ENCODE measurements at places on chromosomes 4 and X. TPM values are rescaled to one million over a fixed set of nuclear protein-coding genes. Genes with fewer than 3 reads are reported as not detected.

Gene AFM
- total RNA-seq, result not detected

Gene HSFX1
- 0.57 TPM for total RNA-seq

GRCh38 chrX:53918702-53919101 lies 125.6 kb downstream of the PHF8 start:
- H3K36me3 ChIP-seq, result no peaks in the 10 kb centered on the region
- peaks cover 2% of the 10 kb centered on the region for H3K27me3 ChIP-seq

Gene UGT8
- total RNA-seq, result 0.07 TPM

Gene FAM47B
- not detected for total RNA-seq

Gene CT45A1
- not detected for total RNA-seq

DNA sequence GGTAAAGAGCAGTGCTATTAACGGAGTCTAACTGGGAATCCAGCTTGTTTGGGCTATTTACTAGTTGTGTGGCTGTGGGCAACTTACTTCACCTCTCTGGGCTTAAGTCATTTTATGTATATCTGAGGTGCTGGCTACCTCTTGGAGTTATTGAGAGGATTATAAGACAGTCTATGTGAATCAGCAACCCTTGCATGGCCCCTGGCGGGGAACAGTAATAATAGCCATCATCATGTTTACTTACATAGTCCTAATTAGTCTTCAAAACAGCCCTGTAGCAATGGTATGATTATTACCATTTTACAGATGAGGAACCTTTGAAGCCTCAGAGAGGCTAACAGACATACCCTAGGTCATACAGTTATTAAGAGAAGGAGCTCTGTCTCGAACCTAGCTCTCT lies 1.5 kb downstream of the HPRT1 start:
- peak overlapping the region; percentile 88 for H3K4me3 ChIP-seq
- H3K27me3 ChIP-seq, result no peaks in the 10 kb centered on the region
- no peak overlapping the region for H3K27ac ChIP-seq
- no peak for DNase-seq

Gene CENPVL1
- total RNA-seq, result not detected

Gene XG
- total RNA-seq, result not detected

- H3K27me3 ChIP-seq, result peaks cover 7% of the 10 kb centered on the region
- no peak overlapping the region for H3K4me3 ChIP-seq
- no peaks in the 10 kb centered on the region for H3K4me1 ChIP-seq
- no peak overlapping the region for H3K27ac ChIP-seq
- H3K36me3 ChIP-seq, result no peaks in the 10 kb centered on the region
- DNase-seq, result no peak
Observed at GRCh38 chr4:26452565-26453531, 37.4 kb downstream of the CCKAR start.

DNA sequence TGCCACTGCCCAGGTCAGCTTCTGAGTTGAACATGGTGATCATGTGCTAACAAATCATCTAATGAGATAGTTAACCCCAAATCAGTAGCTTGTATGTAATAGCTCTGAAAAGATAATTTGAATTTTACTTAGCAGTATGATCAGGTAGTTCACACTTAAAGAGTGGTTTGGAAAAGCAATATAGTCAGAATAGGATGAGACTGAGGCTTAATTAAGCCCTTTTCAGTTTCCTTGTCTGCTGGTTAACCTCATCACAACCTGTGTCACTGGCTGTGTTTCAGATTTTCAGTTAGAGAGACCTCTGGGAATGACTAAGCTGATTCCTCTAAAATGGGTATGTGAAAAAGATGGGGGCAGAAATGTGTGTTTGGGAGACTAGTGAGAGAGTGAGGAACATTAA lies 38.1 kb downstream of the GPR174 start:
- no peaks in the 10 kb centered on the region for H3K27me3 ChIP-seq
- H3K4me3 ChIP-seq, result peak overlapping the region; percentile 0
- peaks cover 21% of the 10 kb centered on the region for H3K36me3 ChIP-seq
- peaks cover 38% of the 10 kb centered on the region for H3K4me1 ChIP-seq
- H3K27ac ChIP-seq, result peak overlapping the region; percentile 91

Gene FHDC1
- total RNA-seq, result 0.07 TPM

Gene GAGE12E
- not detected for total RNA-seq

DNA sequence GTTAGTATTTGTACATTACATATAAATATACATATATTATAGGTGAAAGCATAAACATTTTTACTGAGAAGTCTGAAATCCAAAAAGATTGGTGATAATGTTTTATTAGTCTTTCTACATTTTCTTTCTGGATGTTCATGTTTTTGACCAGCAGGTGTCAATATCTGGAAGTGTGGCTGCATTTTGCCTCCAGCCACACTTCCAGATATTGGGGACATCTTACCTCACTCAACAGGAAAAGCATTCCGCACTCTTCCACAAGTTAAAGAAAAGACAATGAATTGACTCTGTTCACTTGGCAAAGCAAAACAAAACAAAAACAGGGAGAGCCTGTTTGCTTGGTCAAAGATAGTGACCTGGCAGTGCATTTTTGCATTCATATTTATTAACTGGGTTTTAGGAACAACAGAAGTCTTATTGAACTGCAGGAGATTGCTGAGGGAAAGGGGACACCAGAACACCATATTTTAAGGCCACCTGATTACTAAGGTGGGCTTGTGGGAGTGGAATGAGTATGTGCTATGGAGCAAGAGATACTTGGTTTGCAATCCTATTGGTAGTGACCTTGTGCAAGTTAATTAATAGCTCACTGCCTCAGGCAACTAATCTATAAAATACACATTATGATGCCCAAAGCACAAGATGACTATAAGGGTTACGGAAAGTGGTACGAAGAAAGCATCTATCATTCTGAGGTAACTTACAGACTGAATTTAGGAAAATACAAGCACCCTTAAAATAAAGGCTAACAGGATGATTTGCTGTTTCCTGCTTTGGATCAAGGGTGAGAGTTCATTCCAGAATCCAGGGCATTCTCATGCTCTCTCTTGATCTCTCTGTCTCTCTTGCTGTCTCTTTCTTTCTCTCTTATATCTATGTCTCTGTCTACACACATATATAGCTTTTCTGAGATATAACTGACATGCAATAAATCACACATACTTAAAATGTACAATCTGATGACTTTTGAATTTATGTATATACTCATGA lies 389.9 kb upstream of the EMCN start:
- DNase-seq, result no peak
- H3K27me3 ChIP-seq, result peaks cover 10% of the 10 kb centered on the region
- no peaks in the 10 kb centered on the region for H3K4me1 ChIP-seq
- H3K4me3 ChIP-seq, result no peak overlapping the region
- H3K27ac ChIP-seq, result no peak overlapping the region
- no peaks in the 10 kb centered on the region for H3K36me3 ChIP-seq

DNA sequence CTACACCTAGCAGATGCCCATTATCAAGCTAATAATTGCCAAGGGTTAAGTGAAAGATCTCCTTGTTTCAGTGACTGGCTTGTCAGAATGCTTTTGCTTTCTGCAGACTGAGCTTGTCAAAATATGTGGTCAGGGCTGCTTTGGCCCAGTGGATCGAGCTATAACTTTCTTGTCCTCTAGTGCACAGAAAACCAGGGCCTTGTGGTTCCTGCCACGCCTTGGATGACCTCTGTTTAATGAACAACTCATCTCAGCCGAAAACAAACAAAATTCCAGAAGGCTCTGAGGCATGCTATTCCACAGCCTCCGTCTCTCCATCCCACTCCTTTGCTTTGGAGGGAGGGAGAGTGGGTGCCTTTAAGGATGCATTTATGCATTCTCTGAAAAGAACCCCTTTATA lies 11.3 kb downstream of the EVC start:
- H3K4me3 ChIP-seq, result no peak overlapping the region
- H3K36me3 ChIP-seq, result no peaks in the 10 kb centered on the region
- no peak for DNase-seq
- H3K4me1 ChIP-seq, result no peaks in the 10 kb centered on the region

Gene GDPD2
- total RNA-seq, result 0.21 TPM

DNA sequence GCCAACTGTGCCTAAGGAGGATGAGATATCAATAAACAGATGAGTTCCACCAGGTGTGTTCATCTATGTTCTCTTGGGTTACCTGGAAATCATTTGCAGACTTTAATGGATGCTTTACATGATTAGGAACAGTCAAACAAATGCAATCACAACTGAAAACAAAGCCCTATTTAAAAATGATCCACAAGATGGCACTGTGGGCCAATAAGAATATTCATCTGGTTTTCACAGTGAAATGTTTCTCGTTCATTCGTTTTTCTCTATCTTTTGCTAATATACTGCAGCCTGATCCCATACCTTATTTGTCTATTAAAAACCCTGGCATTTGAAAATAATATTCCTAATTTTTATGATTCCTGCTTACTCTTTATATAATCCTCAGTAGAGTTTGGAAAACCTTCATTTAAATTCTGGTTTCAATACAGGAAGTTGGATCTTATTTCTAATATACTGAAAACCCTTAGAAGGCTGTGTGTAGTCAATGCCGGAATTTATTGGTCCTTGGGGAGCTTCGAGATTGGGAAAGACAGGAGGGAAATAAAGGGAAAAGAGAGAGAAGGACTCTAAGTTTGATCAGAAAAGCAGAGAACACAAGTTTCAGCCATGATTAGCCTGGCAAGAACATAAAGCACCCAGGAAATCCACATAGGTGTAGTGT lies 63.8 kb upstream of the TAPT1 start:
- H3K27me3 ChIP-seq, result peaks cover 4% of the 10 kb centered on the region
- peaks cover 3% of the 10 kb centered on the region for H3K4me1 ChIP-seq
- H3K4me3 ChIP-seq, result no peak overlapping the region
- H3K36me3 ChIP-seq, result no peaks in the 10 kb centered on the region
- no peak for DNase-seq

DNA sequence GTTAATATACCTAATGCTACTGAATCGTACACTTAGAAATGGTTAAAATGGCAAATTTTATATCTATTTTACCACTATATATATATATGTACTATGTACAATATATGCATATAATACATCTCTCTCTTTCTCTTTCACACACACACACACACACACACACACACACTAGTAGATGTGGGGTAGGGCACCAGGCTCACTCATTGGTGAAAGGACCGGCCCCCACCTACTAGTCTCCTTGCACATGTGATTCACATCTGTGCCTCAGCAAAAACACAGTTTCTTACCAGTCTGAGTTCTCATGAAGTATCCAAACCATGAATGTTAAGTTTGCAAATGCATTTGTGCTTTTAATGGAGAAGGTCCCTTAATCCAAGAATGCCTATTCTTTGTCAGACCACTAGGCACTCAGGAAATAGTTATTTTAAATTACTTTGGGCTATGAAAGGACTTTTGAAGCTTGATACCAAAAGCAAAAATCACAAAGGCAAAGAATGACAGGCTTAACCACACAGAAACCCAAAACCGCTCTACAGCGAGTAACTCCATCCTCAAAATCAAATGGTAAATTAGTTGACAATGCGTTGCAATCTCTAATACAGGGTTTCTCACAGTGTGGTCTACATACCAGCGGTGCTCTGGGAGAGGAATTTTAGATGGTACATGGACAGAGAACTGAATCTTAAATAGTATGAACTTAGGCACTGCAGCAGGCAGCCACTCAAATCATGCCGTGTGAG lies 5.8 kb downstream of the TSC22D3 start:
- H3K27ac ChIP-seq, result no peak overlapping the region
- no peak for DNase-seq

Gene CSAG2
- total RNA-seq, result not detected

Gene MAGEA9B
- not detected for total RNA-seq

DNA sequence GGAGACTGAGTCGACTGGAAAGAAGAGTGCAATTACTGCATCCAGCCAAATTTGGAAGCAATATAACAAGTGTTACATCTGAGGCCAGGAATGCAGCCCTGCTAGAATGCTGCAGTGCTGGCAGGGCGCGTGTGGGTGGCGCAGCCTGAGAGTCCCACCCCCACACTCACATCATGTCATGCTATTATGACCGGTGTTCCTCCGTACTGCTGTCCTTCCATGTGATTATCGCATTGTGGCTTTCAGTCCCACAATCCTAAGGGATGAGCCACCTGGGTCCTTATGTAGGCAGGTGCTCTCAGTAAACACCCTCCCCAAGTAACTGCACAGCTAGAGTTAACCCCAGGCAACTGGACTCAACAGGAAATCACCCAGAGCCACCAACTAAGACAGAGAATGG lies 122.6 kb upstream of the CPEB2 start:
- peaks cover 8% of the 10 kb centered on the region for H3K27me3 ChIP-seq
- no peak for DNase-seq
- H3K27ac ChIP-seq, result no peak overlapping the region
- no peak overlapping the region for H3K4me3 ChIP-seq
- no peaks in the 10 kb centered on the region for H3K36me3 ChIP-seq

Gene TSPAN7
- not detected for total RNA-seq

GRCh38 chr4:10567766-10568165 lies 110.5 kb upstream of the ZNF518B start:
- no peaks in the 10 kb centered on the region for H3K4me1 ChIP-seq
- H3K4me3 ChIP-seq, result no peak overlapping the region
- H3K27me3 ChIP-seq, result peaks cover 14% of the 10 kb centered on the region
- H3K36me3 ChIP-seq, result no peaks in the 10 kb centered on the region

- DNase-seq, result no peak
- H3K4me1 ChIP-seq, result no peaks in the 10 kb centered on the region
- H3K27ac ChIP-seq, result no peak overlapping the region
- H3K27me3 ChIP-seq, result peaks cover 8% of the 10 kb centered on the region
- no peak overlapping the region for H3K4me3 ChIP-seq
- H3K36me3 ChIP-seq, result no peaks in the 10 kb centered on the region
Observed at GRCh38 chr4:94931626-94932025, 173.9 kb downstream of the BMPR1B start.

DNA sequence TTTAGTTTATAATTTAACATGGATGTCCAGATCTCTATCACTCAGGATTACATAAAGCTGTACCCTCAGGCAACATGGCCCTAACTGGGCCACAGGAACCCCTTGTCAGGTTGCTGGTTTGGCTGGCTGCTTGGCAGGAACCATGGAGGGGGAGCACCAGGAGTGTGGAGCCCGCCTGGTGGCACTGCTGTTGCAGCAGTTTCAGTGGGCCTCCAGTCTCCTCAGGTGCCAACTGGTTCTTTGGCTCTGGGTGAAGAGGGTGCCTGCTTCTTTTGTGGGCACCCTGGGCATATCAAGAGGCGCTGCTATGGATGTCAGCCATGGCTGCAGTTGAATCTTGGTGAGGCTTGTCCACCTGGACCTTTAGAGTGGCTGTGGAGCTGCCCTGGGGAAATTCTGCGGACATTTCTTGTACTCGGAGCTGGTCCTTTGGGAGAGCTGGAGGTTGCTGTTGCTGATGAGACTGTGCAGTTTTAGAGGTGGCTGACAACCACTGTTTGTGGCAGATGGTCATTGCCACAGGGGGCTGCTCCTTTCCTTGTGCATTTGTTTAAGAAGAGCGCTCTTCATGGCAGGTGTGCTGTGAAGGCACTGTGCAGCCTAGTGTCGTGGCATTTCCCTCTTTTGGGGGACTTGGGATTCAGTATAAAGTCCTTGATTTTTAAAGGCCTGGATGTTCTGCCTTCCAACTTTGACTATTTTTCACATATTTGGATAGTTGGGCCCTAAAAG lies 10.3 kb upstream of the SMIM14 start:
- no peaks in the 10 kb centered on the region for H3K36me3 ChIP-seq
- no peak overlapping the region for H3K27ac ChIP-seq

Gene MGARP
- not detected for total RNA-seq

Gene XPNPEP2
- total RNA-seq, result 0.16 TPM

Measured in activated T-helper 2 cell treated with anti-CD3 and anti-CD28 coated beads, Interferon-gamma antibody, Interleukin-2, Interleukin-4, amounts not matched to agents 10 μg/mL and 5 μg/mL and 100 μg/mL, durations not matched to agents 14 hours and 24 hours and 36 hours (primary cell).